HTR-8/SVneo (cell line): ENCODE measurements at places on chromosomes 1 and 21.

GRCh38 chr1:157170677-157171515 lies 32.7 kb upstream of the ETV3 start:
- DNase-seq, result peak; percentile 22

- no peak for DNase-seq
Observed at GRCh38 chr1:19273106-19273843, 15.3 kb downstream of the AKR7A3 start.

GRCh38 chr1:204450461-204451257 lies 39.0 kb upstream of the PPP1R15B start:
- no peak for DNase-seq

GRCh38 chr1:3516911-3517675 lies 62.6 kb downstream of the ARHGEF16 start:
- no peak for DNase-seq

- DNase-seq, result no peak
Observed at GRCh38 chr1:117104986-117105385, 16.6 kb downstream of the TRIM45 start.

- no peak for DNase-seq
Observed at GRCh38 chr1:97832481-97832880, 88.4 kb downstream of the DPYD start.

DNA sequence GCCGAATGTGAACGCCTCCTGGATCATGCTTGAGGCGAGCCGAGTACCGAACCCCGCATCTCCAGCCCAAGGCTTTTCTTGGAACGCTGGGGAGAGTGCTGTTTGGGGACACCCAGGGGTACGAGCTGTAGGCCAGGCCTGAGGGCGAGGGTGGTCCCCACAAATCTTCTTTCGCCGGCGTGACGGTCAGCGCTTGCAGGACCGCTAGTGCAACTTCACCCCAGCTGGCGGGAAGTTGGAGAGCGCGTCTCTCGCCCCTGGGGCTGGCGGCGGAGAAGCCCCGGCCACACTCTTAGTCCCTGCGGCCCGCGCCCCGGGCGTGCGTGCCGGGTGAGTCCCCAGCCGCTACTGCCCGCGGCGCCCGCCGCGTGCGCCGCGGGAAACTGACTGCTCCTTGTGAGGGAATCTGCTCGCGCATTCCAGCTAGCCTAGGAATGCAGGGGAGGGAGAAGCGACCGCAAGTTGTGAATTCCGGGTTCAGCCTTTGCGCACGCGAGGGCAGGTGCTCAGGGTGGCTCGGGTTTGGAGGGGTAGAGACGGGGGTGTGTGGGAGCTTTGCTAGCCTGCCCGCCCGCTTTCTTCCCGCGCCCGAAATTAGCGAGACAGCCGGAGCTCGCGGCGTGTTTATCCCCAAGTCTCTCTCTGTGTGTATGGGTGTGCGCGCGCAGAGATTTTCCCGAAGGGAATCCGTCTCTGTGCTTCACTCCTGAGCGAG lies 884 bp downstream of the LHX4 start:
- peak; percentile 62 for DNase-seq

DNA sequence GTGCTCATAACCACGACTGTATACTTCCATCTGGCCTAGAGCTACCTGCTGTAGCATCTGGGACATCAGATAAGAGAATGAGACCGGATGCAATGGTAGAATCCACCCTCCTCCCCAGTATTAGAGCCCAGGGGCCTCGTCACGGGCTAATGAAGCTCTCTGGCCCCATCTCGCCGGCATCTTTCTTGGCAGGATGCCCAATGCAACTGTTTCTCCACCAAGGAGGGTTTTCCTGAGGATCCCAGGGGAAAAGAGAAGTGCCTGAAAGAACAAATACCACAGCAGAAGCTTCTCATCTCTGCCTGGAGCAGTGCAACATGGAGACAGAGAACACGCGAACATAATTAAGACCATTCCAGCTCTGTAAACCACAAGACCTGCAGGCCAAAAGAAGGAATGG lies 80.0 kb downstream of the VWA5B1 start:
- no peak for DNase-seq

- no peak for DNase-seq
Observed at GRCh38 chr1:150890033-150890416, 3.1 kb downstream of the CTXND2 start.

DNA sequence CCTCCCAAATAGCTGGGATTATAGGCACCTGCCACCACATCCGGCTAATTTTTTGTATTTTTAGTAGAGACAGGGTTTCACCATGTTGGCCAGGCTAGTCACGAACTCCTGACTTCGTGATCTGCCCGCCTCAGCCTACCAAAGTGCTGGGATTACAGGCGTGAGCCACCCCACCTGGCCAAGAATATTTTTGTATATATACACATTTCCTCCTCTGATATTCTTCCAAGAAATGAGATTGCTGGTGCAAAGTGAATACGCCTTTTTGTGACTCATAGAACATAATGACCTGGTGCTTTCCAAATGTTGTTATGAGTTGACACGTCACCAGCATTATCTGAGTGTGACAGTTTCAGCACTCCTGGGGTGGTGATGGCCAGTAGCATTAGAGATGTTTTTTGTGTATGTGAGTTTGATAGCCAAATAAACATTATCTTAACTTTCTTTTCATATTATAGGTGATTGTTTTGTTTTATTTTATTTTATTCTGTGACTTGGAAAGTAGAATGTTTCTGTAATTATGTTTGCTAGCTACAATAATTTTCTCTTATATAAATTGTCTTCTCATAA lies 54.9 kb downstream of the KCNK1 start:
- DNase-seq, result no peak

DNA sequence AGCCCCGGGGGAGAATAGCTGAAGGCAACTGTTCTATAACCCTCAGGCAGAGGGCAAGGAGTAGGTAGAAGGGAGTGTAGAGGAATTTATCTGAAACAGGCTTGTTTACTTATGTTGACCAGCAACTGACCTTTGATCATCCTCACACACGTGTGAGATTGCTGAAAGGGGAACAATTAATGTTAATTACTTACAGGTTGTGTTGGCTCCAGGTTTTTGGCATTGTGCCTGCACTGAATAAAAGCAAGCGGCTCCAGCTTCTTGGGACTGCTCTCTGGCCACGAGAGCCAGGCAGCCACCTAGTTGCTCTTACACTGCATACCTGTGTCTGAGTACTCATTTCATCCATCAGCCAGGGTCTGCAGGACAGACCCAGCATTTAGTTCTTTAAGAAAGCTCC lies 41.3 kb upstream of the ARHGEF10L start:
- no peak for DNase-seq

DNA sequence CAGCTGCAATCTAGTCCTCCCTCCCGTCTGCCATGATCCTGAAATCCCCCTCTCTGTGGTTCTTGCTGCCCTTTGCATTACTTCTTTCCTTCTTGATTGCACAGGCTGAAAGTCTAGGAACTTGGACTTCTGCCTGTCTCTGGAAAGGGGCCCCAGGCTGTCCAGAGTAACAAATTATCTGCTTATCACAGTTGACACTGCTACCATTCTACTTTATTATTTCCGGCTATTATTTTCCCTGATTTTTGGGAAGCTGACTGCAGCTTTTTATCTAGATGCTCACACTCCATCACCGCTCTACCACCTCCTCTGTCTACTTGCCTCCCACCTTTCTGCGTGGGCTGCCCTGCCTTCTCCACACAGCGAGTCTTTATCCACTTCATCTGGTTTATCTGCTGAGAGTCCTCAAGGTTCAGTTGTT lies 202.1 kb upstream of the PLXNA2 start:
- DNase-seq, result no peak

GRCh38 chr1:151478923-151479322 lies 19.6 kb upstream of the POGZ start:
- no peak for DNase-seq

- no peak for DNase-seq
Observed at GRCh38 chr1:54577612-54578011, 29.6 kb downstream of the ACOT11 start.

DNA sequence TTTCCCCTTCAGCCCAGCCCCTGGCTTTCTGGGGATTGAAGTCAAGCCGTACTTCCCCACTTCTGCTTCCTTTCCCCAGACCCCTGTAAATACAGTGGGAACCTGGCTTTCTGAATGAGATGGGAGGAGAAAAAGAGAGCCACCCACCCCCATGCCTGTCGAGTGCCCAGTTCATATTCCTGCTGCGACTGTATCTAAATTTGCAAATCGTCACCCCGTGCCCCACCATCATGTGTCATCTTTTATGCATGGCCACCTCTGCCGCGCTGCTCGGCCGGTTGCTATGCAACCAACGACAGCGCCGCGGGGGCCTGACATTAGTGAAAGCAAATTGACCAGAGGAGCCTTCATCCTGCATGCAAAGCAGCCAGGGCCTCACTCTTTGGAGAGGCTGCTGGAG lies 143.0 kb downstream of the ELAVL4 start:
- no peak for DNase-seq

DNA sequence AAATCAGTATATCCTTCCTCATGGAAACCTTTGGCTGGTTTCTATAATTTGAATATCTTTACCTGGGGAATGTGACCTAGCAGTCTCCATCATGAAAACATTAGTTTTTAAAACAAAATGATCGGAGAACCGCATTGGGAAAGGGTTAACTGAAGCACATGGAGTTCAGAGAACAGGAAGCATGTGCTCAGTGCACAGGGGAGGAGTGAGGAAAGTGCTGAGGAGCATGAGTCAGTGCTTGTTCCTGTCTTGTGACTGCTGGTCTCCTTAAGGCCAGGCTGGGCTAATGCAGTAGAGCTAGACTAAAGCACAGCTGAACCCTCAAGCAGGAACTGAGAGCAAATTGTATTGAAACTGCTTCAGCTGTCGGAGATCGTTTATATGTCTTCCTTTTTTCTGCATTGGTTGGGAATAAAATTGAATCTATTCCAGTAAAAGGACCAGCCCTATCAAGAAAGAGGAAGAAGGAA lies 5.8 kb downstream of the IFI16 start:
- peak; percentile 26 for DNase-seq

- no peak for DNase-seq
Observed at GRCh38 chr1:28046716-28047115, 41.7 kb downstream of the EYA3 start.

- no peak for DNase-seq
Observed at GRCh38 chr1:181989261-181989920, 72.1 kb downstream of the ZNF648 start.

- DNase-seq, result no peak
Observed at GRCh38 chr21:34707876-34708325, 39.1 kb downstream of the CLIC6 start.

GRCh38 chr1:234674218-234674815 lies 64.3 kb upstream of the IRF2BP2 start:
- DNase-seq, result no peak

GRCh38 chr21:44869781-44870747 lies 3.4 kb downstream of the PTTG1IP start:
- DNase-seq, result peak; percentile 86

- no peak for DNase-seq
Observed at GRCh38 chr1:245894843-245895242, 612.2 kb downstream of the SMYD3 start.

GRCh38 chr1:203462878-203463277 lies 12.7 kb upstream of the PRELP start:
- peak; percentile 70 for DNase-seq

DNA sequence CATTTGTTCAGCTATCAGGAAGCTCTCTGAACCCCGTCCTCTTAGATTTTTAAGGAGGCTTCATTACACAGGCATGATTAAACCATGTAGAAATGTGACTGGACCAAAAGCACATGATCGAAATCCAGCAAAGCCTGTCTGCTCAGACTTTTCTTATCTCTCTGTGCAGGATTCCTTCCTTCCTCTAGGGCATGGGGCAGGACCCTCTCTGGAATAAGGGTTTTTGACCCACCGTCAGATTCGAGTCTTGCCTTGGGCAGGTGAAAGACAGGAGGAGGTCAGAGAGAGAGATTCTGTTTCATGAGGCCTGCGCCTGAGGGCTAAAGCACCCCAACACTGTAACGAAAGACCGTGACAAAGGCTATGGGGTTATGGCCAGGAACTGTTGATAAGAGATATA lies 136.8 kb downstream of the RHOU start:
- DNase-seq, result no peak

DNA sequence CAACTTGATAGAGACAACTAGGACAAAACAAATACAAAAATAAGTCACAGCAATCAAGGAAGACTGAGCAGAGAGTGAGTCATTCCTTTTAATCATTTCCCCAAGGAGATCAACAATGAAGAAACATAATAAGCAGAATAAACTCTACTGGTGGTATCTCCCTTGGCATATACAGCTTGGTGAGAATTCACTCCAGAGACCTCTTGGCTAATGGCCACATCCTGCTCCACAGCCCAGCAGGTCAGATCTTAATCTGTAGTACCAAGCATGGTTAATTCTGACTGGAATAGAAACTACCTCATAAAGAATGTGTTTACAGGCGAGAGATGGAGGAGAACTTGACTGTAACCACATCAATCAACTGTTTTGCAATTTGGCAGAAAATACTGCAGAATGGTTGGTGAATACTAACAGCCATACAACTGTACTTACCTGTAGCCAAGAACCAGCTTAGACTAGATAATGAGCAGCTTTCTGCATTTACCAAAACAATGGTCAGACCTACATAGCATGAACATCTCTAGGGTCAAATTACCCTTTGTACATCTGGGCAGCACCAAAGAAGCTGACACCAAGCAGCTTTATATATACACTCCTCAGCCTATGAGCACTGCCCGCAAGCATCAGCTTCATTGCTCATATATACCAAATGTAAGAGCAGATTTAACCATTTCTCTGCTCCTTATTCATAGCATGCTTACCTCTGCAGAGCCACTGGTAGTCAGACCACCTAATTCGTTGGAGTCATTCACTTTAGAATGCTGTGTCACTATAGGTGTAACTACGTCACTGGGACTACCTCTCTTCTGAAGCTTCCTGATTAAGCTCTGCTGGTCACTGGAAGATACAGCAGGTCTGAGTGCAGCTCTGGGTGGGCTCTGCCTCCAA lies 51.0 kb downstream of the KIAA0319L start:
- DNase-seq, result peak; percentile 8

- DNase-seq, result peak; percentile 57
Observed at GRCh38 chr1:99808391-99809115, 41.6 kb upstream of the AGL start.

- no peak for DNase-seq
Observed at GRCh38 chr21:35635994-35636393, 424.3 kb downstream of the SETD4 start.

DNA sequence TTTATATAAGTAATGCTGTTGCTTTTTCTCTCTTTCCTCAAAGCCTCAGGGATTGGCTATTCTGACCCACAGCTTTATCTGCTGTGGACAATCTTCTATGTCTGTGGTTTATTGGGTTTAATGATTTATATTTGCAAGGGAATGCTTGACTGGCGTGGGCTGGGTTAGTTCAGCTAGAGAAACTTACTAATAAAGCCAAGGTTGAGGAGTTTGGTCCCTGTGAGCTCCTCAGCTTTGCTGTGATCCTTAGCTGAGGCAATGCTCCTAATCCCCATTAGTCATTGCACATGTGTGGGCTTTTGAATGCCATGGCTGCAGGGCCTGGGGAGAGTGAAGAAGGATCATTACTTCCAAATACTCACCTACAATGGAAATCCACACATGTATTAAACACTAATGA lies 179.3 kb downstream of the ZNF326 start:
- DNase-seq, result no peak

GRCh38 chr1:174954073-174954460 lies 45.7 kb upstream of the CACYBP start:
- no peak for DNase-seq
